Endodermal cell (in vitro differentiated cells): ENCODE measurements at places on chromosomes 7 and 10. TPM values are rescaled to one million over a fixed set of nuclear protein-coding genes. Genes with fewer than 3 reads are reported as not detected.

The MICU1 gene
- total RNA-seq, result 54.0 to 54.9 TPM (median 54.8 TPM) in 3 replicates

The TUBB8 gene
- total RNA-seq, result 1.4 to 2.1 TPM (median 1.9 TPM) in 3 replicates

The CACUL1 gene
- total RNA-seq, result 36.4 to 44.1 TPM (median 37.5 TPM) in 3 replicates

The POLR2J3 gene
- total RNA-seq, result 29.8 to 42.9 TPM (median 38.7 TPM) in 3 replicates

The ELMO1 gene
- total RNA-seq, result 98.2 to 120 TPM (median 120 TPM) in 3 replicates

The HKDC1 gene
- total RNA-seq, result 0.07 and 0.22 TPM in 2 replicates

The OR2A42 gene
- not detected in 3 replicates for total RNA-seq

The JCAD gene
- total RNA-seq, result 44.5 to 56.5 TPM (median 52.2 TPM) in 3 replicates

The GRID2IP gene
- total RNA-seq, result 4.5 to 4.9 TPM (median 4.9 TPM) in 3 replicates

The AKR1D1 gene
- not detected in 3 replicates for total RNA-seq

The SLC16A9 gene
- 4.9 and 5.5 TPM in 2 replicates for total RNA-seq

The ADAM22 gene
- total RNA-seq, result 6.6 to 12.2 TPM (median 11.5 TPM) in 3 replicates

The SEMA3C gene
- 0.09 to 0.54 TPM in 2 of 3 replicates, not detected in the other for total RNA-seq

- H3K4me3 ChIP-seq, result no peak overlapping the region
- H3K27me3 ChIP-seq, result no peaks in the 10 kb centered on the region
- H3K4me1 ChIP-seq, result no peaks in the 10 kb centered on the region
- peaks cover 12% of the 10 kb centered on the region for H3K36me3 ChIP-seq
- no peak for DNase-seq
Observed at GRCh38 chr10:71294091-71294561, 24.9 kb upstream of the SLC29A3 start.

GRCh38 chr10:112711366-112711765, 238.7 kb upstream of the TCF7L2 start:
- H3K27ac ChIP-seq, result no peak overlapping the region

GRCh38 chr7:78326876-78327275, 528.3 kb downstream of the PHTF2 start:
- no peaks in the 10 kb centered on the region for H3K36me3 ChIP-seq
- H3K4me1 ChIP-seq, result no peaks in the 10 kb centered on the region
- H3K4me3 ChIP-seq, result no peak overlapping the region
- no peak overlapping the region for H3K27ac ChIP-seq

- H3K36me3 ChIP-seq, result no peaks in the 10 kb centered on the region
- H3K27me3 ChIP-seq, result no peaks in the 10 kb centered on the region
- DNase-seq, result no peak
- H3K27ac ChIP-seq, result peak overlapping the region; percentile 12
Observed at GRCh38 chr10:3749600-3749999, 35.4 kb downstream of the KLF6 start.

- H3K27me3 ChIP-seq, result peaks cover 14% of the 10 kb centered on the region
- peak overlapping the region; percentile 66 for H3K27ac ChIP-seq
- no peaks in the 10 kb centered on the region for H3K36me3 ChIP-seq
Observed at GRCh38 chr10:13891128-13892000, 304.6 kb downstream of the PRPF18 start.

DNA sequence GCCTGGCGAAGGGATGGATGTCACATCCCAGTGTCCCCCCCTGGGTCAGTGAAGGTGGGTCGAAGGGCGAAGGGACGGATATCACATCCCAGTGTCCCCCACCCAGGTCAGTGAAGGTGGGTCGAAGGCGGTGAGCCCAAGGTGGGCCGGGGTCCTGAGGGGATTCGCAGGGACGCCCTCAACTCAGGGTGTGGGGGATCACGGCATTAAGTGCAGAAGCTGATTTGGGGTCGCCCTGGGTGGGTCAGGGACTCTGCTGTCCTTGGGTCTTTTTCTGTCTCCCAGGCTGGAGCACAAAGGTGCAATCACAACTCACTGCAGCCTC, 21.9 kb downstream of the ADAP1 start:
- H3K36me3 ChIP-seq, result no peaks in the 10 kb centered on the region
- no peaks in the 10 kb centered on the region for H3K4me1 ChIP-seq
- no peak overlapping the region for H3K4me3 ChIP-seq
- DNase-seq, result no peak
- no peak overlapping the region for H3K27ac ChIP-seq

GRCh38 chr10:12946372-12946771, 55.1 kb downstream of the CCDC3 start:
- no peaks in the 10 kb centered on the region for H3K27me3 ChIP-seq
- no peak for DNase-seq
- no peak overlapping the region for H3K27ac ChIP-seq
- H3K36me3 ChIP-seq, result no peaks in the 10 kb centered on the region
- H3K4me1 ChIP-seq, result no peaks in the 10 kb centered on the region

DNA sequence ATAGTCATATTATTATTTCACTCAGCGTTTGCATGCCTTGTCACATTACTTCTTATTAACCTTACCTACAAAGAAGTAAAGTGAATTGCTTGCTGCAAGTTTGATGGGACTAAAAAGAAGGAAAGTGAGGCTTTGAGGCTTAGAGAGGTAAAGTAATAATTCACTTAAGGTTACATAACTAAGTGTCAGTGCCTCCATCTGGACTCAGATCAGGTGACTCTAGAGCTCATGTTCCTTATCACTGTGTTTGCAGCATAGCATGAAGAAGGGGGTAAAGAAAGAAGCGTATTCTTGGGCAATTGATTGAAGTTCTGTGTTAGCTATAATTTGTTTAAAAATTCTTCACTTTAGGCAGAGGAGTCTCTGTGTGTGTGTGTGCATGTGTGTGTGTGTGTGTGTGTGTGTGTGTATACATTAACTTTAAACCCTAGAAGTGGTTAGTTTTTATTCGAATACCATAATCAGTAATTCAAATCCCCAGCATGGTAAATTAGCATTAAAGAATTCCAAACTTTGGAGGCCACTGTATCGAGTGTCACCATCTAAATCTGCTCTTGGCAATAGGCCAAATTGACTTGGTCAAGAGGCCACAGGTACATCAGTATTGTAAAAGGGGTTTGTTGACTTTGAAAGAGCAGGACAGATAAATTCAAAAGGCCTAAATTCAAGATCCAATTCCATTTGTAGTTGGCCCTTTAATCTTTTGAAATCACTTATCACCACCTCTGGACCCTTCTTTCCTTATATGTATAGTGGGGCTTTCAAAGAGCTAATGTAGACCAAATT, 2.2 kb upstream of the PON3 start:
- H3K27ac ChIP-seq, result no peak overlapping the region
- no peaks in the 10 kb centered on the region for H3K27me3 ChIP-seq

- no peak overlapping the region for H3K4me3 ChIP-seq
- no peaks in the 10 kb centered on the region for H3K27me3 ChIP-seq
- no peaks in the 10 kb centered on the region for H3K4me1 ChIP-seq
Observed at GRCh38 chr7:81932936-81933335, 163.1 kb upstream of the HGF start.

GRCh38 chr10:22690158-22690557, 24.2 kb downstream of the PIP4K2A start:
- H3K27ac ChIP-seq, result no peak overlapping the region
- H3K36me3 ChIP-seq, result no peaks in the 10 kb centered on the region
- H3K4me3 ChIP-seq, result no peak overlapping the region
- H3K4me1 ChIP-seq, result no peaks in the 10 kb centered on the region
- no peaks in the 10 kb centered on the region for H3K27me3 ChIP-seq
- no peak for DNase-seq

DNA sequence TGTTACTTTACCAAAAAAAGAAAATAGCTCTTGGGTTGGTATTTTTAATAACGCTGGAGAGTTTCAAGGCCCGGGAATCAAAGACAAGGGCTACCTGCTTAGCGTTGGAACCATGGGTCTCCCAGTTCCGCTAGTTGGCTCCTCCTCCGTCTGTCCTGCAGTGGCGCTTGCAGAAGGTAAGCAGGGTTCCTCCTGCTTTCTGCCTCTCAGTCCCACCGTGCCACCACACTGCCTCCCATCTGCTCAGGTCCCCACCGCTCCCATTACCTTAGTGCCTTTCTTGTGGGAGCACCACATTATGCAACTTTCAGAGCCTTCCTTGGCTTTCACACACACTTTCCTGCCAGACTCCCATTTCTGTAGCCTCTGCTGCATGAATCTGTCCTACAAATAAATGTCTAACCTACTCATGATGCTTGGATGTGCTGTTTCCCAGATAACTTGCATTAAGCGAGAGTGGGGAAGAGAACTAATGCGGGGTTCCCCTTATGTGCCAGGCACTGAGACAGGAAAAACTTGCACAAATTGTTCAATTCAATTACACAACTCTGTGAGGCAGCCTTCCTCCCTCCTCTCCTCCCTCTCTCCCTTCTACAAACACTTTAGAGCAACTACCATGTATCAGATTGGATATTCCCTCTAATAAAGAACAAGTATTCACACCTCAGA, 124.5 kb downstream of the AOAH start:
- H3K27me3 ChIP-seq, result no peaks in the 10 kb centered on the region
- H3K36me3 ChIP-seq, result no peaks in the 10 kb centered on the region
- H3K4me1 ChIP-seq, result no peaks in the 10 kb centered on the region
- H3K4me3 ChIP-seq, result no peak overlapping the region

GRCh38 chr7:102433219-102434038, at the start of gene ORAI2:
TSS of gene ORAI2 (plus strand) at chr7:102433575. CDS start at chr7:102438957, 5,382 bp downstream.
- no peaks in the 10 kb centered on the region for H3K36me3 ChIP-seq
- no peaks in the 10 kb centered on the region for H3K27me3 ChIP-seq
- no peaks in the 10 kb centered on the region for H3K4me1 ChIP-seq
- peak within 1 kb of the TSS; percentile 84 for H3K4me3 ChIP-seq
- H3K27ac ChIP-seq, result peak within 1 kb of the TSS; percentile 64
- peak; percentile 88 for DNase-seq

- H3K4me3 ChIP-seq, result no peak overlapping the region
- peaks cover 5% of the 10 kb centered on the region for H3K4me1 ChIP-seq
- no peak overlapping the region for H3K27ac ChIP-seq
- DNase-seq, result no peak
- H3K36me3 ChIP-seq, result no peaks in the 10 kb centered on the region
Observed at GRCh38 chr7:79489371-79489770, 35.9 kb upstream of the MAGI2 start.

DNA sequence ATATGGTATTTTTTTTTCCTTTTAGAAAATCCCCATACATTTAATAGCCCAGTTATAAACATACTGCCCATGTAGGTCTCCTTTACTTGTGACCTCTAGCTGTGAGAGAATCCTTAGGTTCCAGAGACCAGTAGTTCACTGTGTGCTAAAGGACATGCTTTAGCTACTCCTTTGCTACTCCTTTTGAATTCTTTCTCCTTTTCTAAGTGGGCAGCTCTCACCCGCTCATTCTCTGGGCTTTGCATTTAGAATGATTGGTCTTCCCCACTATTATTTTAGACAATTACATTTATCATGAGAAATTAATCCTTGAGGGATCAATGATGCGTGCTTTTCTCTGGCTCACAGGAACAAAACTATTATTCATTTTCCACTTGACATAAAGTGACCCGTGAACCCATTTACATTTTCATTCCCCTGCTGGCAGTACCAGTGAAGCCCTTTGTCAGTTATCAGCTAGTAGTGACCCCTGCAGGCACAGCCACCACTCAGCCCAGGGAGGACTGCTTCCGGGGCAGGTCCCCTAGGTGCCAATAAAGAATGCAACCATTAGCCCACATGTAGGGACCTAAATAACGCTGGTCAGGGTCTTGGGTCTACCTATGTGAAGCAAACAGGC, 844.3 kb downstream of the CNTNAP2 start:
- no peaks in the 10 kb centered on the region for H3K4me1 ChIP-seq
- no peaks in the 10 kb centered on the region for H3K27me3 ChIP-seq
- H3K4me3 ChIP-seq, result no peak overlapping the region
- H3K36me3 ChIP-seq, result no peaks in the 10 kb centered on the region
- peak overlapping the region; percentile 34 for H3K27ac ChIP-seq
- peak; percentile 80 for DNase-seq

- H3K27me3 ChIP-seq, result no peaks in the 10 kb centered on the region
- peak overlapping the region; percentile 67 for H3K27ac ChIP-seq
- peaks cover 26% of the 10 kb centered on the region for H3K4me1 ChIP-seq
- H3K36me3 ChIP-seq, result peaks cover 82% of the 10 kb centered on the region
- H3K4me3 ChIP-seq, result peak overlapping the region; percentile 73
Observed at GRCh38 chr10:100359529-100360150, 12.6 kb downstream of the SCD start.

DNA sequence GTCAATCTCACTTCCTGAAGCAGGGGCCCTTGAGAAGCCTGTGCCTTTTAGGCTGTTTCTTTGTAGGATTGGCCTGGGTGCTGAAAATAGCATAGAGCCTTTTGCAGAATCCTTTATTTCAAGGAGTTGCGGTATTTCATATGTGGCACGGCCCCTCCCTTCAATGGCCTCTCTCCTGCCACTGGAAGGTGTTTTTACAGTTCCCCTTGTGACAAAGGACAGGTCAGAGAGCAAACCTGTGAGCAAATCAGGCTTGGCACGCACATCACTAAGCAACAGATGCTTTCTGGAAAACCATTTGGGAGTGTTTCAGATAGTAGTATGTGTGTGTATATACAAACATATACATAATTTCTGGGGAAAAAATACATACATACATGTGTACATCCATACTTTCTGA, 388.6 kb upstream of the C7orf33 start:
- no peak overlapping the region for H3K27ac ChIP-seq
- no peaks in the 10 kb centered on the region for H3K4me1 ChIP-seq
- H3K36me3 ChIP-seq, result no peaks in the 10 kb centered on the region
- H3K27me3 ChIP-seq, result no peaks in the 10 kb centered on the region
- no peak for DNase-seq

GRCh38 chr10:49131507-49132361, 2.1 kb downstream of the FAM170B start:
- H3K36me3 ChIP-seq, result no peaks in the 10 kb centered on the region
- no peak overlapping the region for H3K4me3 ChIP-seq
- no peak overlapping the region for H3K27ac ChIP-seq
- DNase-seq, result peak; percentile 43

GRCh38 chr7:149778696-149779501, 5.5 kb upstream of the ZNF467 start:
- no peak for DNase-seq
- no peaks in the 10 kb centered on the region for H3K4me1 ChIP-seq
- no peaks in the 10 kb centered on the region for H3K36me3 ChIP-seq
- H3K27ac ChIP-seq, result no peak overlapping the region

- no peak overlapping the region for H3K4me3 ChIP-seq
- H3K4me1 ChIP-seq, result peaks cover 4% of the 10 kb centered on the region
- H3K27ac ChIP-seq, result no peak overlapping the region
- H3K27me3 ChIP-seq, result no peaks in the 10 kb centered on the region
Observed at GRCh38 chr7:129370812-129371211, 63.4 kb upstream of the STRIP2 start.

DNA sequence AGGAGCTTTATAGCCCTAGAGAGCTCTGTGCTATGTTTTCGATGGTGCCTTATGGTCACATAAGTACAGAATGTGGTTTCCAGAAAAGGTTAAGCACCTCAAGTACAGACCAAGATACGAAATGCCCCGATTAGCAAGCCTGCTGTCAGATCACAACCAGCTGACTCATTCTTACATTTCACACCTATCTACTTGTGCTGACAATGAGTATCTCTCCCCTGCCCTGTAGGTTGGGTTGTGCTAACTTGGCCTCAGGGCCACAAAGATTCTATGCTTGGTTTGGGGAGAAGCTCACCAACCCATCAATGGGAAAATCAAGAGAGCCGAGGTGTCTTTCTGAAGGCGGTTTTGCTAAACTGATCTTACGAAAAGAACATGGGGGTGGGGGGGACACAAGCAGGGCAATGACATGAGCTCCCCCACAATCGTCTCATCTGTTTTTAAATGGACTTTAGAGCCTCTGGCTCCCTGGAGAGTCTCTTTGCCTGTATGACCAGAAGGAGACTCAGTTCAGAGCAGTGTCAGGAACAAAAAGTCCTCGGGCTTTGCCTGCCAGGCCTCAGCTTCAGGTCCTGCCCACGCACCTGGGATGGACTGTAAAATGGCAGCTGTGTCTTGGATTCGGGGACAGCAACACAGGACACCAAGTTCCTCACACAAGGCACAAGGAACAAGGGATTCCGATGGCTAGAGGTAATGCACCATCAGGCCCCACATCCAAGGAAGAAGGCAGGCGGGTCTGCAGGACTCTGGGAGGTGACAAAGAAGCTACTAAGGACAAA, 55.1 kb downstream of the FAM53B start:
- DNase-seq, result no peak
- peaks cover 3% of the 10 kb centered on the region for H3K4me1 ChIP-seq
- H3K27me3 ChIP-seq, result no peaks in the 10 kb centered on the region
- H3K27ac ChIP-seq, result no peak overlapping the region
- H3K36me3 ChIP-seq, result peaks cover 15% of the 10 kb centered on the region

- H3K27me3 ChIP-seq, result no peaks in the 10 kb centered on the region
Observed at GRCh38 chr10:110872984-110873923, 1.5 kb downstream of the PDCD4 start.
